Activated CD8-positive, alpha-beta memory T cell treated with anti-CD3 and anti-CD28 coated beads for 4 hours (primary cell): ENCODE measurements at places on chromosomes 6 and 20.

DNA sequence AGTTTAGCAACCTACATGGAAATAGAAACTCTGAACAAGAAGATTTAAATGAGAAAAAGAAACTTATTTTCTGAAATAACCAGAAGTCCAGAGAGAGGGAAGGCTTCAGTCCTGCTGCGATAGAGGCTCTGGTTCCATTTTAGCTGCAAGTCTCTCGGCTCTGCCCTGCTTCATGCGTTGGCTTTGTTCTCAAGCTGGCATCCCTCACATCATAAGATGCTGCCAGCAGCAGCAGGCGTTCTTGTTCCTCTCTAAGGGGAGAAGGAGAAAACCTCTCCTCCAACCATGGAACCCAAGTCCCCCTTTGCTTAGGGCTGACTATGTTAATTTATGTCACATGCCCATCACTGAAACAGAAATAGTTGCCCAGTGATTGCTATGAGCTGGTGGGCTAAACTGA, 46.4 kb upstream of the PMEPA1 start:
- DNase-seq: no peak

DNA sequence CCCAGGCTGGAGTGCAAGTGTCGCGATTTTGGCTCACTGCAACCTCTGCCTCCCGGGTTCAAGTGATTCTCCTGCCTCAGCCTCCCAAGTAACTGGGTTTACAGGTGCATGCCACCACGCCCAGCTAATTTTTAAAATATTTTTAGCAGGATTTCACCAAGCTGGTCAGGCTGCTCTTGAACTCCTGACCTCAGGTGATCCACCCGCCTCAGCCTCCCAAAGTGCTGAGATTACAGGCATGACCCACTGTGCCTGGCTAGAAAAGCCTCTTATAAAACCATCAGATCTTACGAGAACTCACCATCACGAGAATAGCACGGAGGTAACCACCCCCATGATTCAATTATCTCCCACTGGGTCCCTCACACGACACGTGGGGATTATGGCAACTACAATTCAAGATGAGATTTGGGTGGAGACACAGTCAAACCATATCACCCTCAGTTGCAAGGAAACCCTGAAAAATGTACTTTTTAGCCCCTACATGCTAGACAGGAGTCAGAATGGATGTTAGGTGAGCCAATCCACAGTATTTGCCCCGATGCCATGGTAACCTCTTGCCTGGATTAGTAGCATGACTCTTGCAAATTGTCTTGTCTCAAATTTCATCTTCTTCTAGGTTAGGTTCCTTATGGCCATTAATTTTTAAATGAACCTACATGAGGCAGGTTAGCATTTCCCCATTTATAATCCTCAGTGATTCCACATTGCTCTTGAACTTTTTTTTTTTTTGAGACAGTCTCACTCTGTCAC, 17.1 kb upstream of the SASH1 start:
- no peak for DNase-seq

- DNase-seq: no peak
Observed at GRCh38 chr20:47897461-47897860, 112.2 kb upstream of the SULF2 start.

- DNase-seq: no peak
Observed at GRCh38 chr20:60820918-60821317, 431.1 kb upstream of the CDH4 start.

- DNase-seq: peak; percentile 30
Observed at GRCh38 chr20:46562373-46563169, 12.1 kb upstream of the OCSTAMP start.

- DNase-seq: no peak
Observed at GRCh38 chr20:47201074-47201730, 155.3 kb downstream of the ZMYND8 start.
